Osteoblast (primary cell): ENCODE measurements at places on chromosomes 2 and 18. TPM values are rescaled to one million over a fixed set of nuclear protein-coding genes. Genes with fewer than 3 reads are reported as not detected.

GRCh38 chr18:55607773-55608172, 19.8 kb upstream of the TCF4 start:
- DNase-seq: no peak

The SMC6 gene
- 22.4 and 25.3 TPM in 2 replicates for total RNA-seq

- DNase-seq: no peak
Observed at GRCh38 chr2:239137165-239137897, 263.5 kb downstream of the HDAC4 start.

The IL36RN gene
- not detected in 2 replicates for total RNA-seq

DNA sequence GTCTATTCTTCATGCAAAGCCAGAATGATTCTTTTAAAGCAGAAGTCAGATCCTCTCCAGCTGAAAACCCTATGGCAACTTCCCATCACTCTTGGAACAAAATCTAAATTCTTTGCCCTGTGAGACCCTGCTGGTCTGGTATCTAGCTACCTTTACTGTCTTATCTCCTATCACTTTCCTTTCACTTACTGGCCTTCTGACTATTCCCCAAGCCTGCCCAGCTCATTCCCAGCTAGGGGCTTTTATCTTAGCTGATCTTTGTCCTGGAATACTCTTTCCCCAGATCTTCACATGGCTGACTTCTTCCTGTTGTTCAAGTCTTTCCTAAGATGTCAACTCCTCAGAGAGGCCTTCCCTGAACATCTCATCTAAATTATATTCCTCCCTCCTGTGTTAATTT, 63.6 kb downstream of the GREB1L start:
- DNase-seq: no peak

The FEV gene
- not detected in 2 replicates for total RNA-seq

GRCh38 chr2:69138793-69139459, 125.9 kb downstream of the ANTXR1 start:
- DNase-seq: no peak

The ALPP gene
- total RNA-seq: not detected in 2 replicates

The NT5DC4 gene
- total RNA-seq: not detected in 2 replicates

DNA sequence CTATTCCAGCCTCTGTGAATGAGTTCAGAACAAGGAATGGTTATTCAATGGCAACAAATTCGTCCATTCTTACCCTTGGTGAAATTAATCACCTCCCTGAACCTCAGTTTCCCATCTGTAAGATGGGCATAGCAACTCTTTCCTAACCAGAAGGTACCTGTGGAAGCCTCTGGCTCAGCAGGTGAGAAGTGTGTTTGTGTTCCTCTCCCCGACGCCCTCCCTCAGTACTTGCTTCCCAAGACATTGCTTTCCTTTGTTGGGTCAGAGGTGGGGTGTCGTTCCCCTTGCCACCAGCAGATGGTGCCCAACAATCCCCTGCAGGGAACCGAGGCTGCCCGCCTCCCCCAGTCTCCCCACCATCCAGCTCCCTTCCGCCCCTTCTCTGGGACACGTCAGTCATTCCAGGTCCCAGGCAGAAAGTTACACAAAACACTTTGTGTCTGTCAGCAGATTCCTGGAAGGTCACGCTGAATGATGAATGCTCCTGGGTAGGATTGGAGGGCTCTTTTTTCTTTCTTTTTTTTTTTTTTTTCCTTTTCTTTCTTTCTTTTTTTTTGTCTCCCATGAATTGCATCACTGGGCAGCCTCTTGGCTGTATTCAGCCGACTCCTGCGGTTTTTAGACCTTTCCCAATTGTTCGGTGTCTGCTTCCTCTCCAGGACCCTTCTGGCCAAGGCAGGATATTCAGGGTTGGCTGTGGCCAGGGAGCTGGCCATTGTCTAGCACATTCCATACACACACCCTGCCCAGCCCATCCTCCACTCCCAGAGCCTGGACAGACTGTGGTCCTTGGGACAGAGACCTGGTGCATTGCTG, 117.3 kb downstream of the LPIN1 start:
- DNase-seq: peak; percentile 99

The YPEL5 gene
- 92.3 and 94.6 TPM in 2 replicates for total RNA-seq

DNA sequence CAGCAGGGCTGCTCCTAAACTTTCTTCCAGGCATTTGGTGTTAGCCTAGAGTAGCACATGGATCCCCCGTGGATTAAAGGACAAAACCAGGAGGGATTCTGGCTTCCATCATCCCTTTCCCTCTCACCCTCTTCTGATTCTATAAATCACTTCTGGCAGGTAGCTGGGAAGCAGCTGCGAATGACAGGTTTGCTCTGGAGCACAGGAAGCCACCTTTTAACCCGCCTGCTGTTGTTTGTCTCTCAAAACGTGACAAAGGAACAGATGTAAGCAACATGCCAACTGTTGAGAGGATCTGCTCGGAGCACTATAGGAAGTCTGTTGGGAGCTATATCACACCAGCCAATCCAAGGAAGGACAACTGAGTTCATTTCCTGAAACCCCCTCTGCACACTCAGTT, 101.9 kb downstream of the ACTR2 start:
- no peak for DNase-seq

The PRSS56 gene
- total RNA-seq: not detected in 2 replicates

- no peak for DNase-seq
Observed at GRCh38 chr18:2641638-2642037, 13.9 kb upstream of the SMCHD1 start.

DNA sequence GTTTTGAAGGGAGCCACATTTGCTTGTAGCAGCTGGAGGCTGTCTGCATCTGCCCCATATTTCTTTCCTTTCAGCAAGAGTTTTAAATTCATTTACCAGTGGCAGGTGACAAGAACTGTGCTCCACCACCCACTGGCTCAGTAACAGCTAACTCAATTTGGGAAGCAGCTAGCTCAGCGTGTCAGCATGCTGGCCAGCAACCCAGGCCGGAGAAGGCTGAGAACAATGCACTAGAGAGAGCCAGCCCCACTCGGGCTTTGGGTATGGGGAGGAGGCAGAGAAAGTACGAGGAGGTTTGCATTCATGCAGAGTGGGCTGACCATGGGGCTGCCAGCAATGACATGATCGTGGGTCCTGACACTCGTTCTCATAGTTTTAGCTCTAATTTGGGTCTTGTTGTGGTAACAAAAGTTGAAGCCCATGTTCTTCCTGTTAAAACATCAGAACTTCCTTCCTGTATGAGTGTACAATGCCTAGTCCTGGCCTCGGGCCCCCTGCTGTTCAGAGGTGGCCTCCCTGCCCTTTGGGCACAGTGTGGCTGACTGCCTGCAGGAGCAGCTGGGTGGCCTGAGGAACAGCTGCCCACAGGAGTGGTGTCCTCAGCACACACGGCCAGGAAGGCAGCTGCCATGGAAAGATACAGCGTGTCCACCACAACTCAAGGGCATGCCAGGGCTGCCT, 23.0 kb downstream of the CDC42EP3 start:
- DNase-seq: peak; percentile 80

DNA sequence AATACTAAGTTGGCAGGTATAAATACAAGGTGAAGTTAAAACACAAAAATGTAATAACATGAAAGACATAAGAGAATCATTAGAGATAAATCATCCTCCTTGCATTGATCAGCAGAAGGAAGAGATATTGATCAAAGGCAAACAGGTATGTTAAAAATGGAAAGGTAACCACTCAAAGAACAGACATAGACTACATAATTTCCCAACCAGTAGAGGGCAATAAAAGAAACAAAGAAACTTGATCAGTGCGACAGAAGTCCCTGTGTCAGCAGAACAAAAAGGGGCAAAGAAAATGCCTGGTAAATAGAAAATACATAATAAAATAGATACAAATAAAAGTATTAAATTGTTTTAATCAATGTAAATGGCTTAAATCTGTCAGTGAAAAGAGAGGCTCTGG, 53.6 kb downstream of the FAM228A start:
- DNase-seq: no peak

DNA sequence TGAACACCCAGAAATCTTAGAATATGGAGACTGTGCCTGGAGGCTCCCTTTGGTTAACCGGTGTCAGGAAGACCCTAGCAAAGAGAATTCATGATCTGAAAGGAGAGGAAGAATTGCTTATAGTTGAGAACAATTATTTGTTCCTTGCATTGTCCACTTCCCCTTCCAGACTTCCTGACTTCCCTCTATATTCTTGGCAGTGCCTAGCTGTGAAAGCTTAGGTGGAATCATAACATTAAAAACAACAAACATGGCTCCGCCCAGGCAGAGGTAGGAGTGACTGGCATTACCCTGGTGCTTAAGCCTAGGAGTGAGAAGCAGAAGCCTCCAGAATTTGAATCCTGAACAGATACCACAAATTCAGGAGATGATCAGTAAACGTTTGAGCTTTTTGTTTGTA, 1.9 kb downstream of the TTL start:
- DNase-seq: peak; percentile 58

The C2orf66 gene
- total RNA-seq: under 0.01 and 0.36 TPM in 2 replicates

DNA sequence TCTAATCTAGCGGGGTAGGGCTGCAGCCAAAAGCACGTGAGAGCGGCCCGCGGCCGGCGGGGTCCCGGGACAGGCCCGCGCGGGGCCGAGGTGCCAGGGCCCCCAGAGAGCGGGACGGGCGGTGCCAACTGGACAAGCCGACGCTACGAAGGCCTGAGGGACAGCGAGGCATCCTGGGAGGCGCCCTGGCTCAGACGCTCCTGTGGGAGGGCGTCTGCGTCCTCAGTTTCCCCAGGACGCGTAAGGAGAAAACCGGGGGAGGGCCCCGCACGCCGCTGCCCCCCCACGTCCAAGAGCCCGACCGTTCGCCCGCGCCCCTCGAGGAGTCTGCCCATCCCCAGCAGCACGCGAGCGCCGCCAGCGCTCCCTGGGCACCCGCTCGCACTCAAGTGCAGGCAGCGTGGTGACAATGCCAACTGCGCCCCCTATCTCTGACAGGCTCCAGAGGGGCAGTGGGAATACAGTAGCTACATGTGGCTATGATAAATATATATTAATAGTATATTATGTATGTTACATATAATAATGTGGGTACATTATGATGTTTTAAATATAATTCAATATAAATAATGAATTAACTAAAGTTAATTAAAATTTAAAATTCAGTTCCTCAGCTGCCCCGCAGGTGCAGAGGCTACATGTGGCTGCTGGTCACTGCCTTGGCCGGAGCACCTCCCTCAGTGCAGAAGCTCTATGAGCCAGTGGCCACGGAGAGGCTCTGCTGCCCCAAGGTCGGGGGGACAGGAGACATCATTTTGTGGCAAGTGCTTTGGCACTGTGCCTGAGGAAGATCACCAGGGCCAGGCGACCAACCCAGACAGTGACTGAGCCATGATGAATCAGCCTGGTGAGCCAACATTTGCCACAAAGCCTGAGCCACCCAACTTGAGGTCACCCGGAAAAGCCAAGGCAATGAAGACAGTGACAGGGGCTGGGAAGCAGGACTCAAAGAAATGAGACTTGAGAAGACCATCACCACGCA, 5.5 kb upstream of the SFT2D3 start:
- DNase-seq: peak; percentile 96

GRCh38 chr2:225894236-225894980, 494.9 kb downstream of the NYAP2 start:
- DNase-seq: peak; percentile 35

DNA sequence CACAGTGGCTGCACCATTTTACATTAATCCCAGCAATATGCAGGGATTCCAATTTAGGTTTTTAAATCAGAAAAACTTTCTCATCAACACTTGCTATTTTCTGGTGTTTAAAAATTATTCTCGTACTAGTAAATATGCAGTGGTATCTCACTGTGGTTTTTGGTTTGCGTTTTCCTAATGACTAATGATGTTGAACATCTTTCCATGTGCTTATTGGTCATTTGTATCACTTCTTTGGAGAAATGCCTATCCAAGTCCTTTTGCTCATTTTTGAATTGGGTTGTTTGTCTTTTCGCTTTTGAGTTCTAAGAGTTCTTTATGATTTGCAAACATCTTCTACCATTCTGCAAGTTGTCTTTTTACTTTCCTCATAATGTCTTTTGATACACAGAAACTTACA, 62.1 kb upstream of the TCF7L1 start:
- peak; percentile 39 for DNase-seq

The NTSR2 gene
- total RNA-seq: not detected in 2 replicates

The NAT8 gene
- total RNA-seq: not detected in 2 replicates
